ENCODE measurements at places on chromosomes 16 and 17.

GRCh38 chr16:87489434-87490045 is 3.3 kb downstream of the ZCCHC14 start:
- no peak for DNase-seq

DNA sequence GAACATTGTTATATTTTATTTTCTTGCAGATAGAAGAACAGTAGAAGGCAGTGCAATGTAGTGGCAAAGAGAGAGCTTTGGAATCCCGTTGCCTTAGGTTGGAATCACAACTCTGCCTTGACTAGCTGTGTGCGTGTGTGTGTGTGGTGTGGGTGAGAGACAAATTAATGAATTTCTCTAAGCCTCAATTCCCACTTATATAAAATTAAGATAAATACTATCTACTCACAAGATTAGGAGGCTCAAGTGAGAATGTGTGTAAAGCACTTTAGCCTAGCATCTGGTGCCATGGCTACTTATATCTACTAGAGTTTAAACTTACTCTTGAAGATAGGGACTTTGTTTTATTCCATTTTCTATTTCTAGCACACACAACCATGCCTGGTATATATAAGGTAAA is 12.8 kb downstream of the CPD start:
- no peak for DNase-seq

- DNase-seq, result no peak
Observed at GRCh38 chr17:76333673-76334505, 19.8 kb downstream of the PRPSAP1 start.

- DNase-seq, result no peak
Observed at GRCh38 chr17:76200354-76200753, 39.9 kb downstream of the RNF157 start.

GRCh38 chr16:70695331-70696070 is 9.6 kb upstream of the MTSS2 start:
- DNase-seq, result no peak

- DNase-seq, result no peak
Observed at GRCh38 chr17:10116753-10117420, 81.5 kb downstream of the GAS7 start.

GRCh38 chr16:73192232-73192894 is 144.4 kb upstream of the ZFHX3 start:
- DNase-seq, result no peak

DNA sequence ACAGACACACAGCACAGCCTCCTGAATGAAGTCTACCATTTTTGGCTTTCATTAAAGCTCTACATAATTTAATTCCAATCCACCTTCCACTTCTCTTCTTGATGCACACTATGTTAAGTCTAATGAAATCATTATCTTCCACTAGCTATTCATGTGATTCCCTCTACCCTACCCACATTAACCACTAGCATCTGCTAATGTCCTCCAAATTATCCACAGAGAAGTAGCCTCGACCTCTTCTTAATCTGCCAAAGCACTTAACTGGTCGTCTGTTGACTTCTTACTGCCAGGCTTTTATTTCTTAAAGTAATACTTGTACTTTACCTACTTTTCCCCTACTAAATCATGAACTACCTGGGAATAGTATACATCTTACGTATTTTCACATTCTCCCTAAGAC is 91.8 kb downstream of the NCOR1 start:
- DNase-seq, result no peak

DNA sequence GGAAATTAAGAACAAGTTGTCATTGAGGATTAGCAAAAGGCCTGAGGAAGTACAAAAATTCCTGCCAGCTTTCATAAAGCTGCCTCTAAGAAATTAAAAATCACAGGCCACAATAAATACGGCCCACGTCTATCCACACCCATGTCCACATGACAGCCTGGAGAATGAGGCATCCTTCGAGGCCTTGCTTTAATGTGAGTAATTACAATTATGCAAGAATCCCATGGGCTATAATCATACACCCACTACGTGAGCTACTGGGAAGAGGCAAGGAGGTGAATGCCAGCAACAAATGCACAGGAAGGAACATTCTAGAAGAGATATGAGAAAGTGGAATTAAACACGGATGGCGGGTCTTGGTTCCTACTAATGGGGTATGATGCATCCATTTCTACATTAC is 65.4 kb upstream of the ZFHX3 start:
- DNase-seq, result no peak

GRCh38 chr16:86888231-86889053 is 310.1 kb downstream of the FOXL1 start:
- DNase-seq, result no peak

GRCh38 chr17:76155988-76156661 is 15.1 kb upstream of the FOXJ1 start:
- DNase-seq, result no peak

- DNase-seq, result no peak
Observed at GRCh38 chr17:57875290-57876022, 25.6 kb upstream of the MRPS23 start.

DNA sequence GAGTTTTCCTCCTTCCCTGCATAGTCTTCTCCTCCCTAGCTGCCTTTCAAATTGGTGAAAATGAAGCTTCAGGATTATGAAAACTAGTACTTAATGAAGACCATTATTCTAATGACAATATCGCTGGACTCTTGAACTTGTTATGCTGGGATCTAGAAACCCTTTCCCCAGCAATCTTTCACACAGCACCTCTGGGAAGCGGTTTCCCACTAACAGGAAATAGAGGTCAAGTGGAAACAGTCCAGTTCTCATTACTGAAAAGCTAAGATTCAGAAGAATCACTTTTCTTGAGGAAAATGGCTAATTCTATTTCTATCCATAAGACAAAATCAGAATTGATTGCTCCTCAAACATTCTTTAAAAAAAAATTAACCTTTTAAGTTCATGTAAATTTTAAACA is 2.0 kb upstream of the VEZF1 start:
- no peak for DNase-seq

DNA sequence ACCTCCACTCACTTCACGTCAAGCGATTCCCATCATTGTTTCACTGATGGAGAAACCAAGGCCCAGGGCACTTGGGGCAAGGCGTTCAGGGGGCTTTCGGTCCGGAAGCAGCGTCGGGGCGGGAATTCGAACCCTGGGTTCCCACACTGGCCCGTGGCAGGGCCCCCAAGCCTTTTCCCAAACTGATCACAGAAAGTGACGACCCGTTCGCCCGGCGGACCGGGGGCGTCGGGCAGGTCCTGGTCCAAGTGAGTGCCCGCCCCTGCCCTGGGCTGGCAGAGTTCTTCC is 856 bp upstream of the MON1B start:
- no peak for DNase-seq

GRCh38 chr16:72764015-72764654 is 283.8 kb downstream of the ZFHX3 start:
- DNase-seq, result no peak

GRCh38 chr16:67283826-67284555 is 4.7 kb downstream of the PLEKHG4 start:
- DNase-seq, result no peak

- no peak for DNase-seq
Observed at GRCh38 chr16:76114681-76115080, 162.5 kb upstream of the CNTNAP4 start.

DNA sequence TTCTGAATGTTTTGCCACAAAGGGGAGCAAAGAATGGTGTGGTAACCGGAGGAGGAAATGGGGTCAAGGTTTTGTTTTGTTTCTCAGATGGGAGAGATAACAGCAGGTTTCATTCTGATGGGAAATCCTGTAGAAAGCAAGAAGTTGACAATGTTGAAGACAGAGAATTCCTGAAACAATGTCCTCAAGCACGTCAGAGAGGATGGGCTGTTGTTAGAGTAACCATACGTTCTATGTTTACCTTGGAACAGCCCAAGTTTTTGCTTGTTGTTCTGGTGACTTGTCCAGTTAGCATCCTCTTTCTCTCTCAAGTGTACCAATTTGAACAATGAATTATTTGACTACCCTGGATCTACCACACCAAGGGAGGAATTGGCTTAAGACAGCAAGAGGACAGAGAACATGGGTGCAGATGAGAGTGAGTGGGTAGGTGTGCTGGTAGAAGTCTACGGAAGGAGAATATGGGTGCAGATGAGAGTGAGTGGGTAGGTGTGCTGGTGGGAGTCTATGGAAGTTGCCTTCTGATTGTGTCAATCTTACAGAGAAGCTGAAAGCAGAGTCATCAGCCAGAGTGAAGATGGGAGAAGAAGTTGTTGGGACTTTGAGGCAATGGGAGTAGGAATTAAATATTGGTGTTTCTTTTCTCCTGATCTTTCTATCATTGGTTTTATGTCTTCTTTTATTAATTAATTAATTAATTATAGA is 14.8 kb upstream of the NSRP1 start:
- no peak for DNase-seq

GRCh38 chr17:44414394-44415155 is 25.1 kb upstream of the ITGA2B start:
- no peak for DNase-seq

DNA sequence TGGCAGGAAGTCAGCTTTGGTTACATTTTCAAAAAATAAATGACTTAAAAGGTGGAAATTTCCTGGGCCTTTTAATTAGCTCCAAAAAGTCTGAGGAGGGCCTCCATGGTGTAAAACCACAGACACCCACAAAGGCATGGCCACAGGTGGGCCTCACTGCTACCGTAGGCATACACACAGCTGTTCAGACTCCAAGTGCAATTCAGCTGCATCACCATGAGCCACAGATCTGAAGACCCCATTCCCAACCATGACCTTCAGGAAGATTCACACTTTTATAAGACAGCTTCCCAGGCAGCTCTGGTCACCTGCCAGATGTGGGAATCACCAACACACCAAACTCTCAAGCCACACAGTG is 20.6 kb downstream of the CSNK2A2 start:
- no peak for DNase-seq

DNA sequence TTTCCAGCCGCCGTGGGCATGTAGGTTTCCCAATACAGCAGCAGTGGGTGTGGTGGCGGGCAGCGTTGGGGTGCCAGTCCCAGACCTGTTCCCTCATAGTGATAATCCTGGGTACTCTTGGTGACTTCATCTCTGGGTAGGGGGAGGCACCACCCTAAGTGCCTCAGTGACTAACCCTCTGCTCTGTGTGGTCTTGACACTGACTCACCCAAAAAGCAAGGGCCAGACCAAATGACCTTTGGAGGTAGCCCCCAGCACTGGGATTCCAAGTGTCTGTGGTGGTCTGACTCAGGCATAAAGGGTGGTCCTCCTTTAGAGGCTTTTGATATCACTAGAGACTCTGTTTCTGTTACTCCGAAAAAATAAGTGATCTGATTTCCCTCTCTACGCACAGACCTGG is 908 bp downstream of the CALB2 start:
- no peak for DNase-seq

- DNase-seq, result peak; percentile 86
Observed at GRCh38 chr16:87308826-87309225, 8.4 kb downstream of the C16orf95 start.
